ENCODE measurements at places on chromosomes 13 and 19. TPM values are rescaled to one million over a fixed set of nuclear protein-coding genes. Genes with fewer than 3 reads are reported as not detected.

Gene DPF1
- polyA plus RNA-seq, result 1.2 TPM

GRCh38 chr13:94195715-94196114, 283.8 kb downstream of the DCT start:
- DNase-seq, result no peak

DNA sequence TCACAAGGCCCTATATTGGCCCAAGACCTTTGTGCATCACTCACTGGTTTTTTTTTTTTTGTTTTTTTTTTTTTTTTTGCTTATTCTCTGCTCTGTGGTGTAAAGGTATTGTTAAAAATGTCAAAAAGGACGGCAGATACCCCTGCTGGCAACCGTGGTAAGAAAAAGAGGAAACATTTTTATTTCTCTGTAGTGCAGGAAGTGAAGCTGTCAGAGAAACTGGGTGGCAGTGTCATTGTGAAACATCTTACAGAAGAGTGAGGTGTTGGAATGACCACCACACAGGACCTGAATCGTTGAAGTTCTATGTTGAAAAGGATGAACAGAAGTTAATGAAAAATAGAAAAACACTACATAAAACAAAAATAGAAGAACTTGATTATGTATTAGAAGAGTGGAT, 346.4 kb downstream of the FGF9 start:
- DNase-seq, result no peak

DNA sequence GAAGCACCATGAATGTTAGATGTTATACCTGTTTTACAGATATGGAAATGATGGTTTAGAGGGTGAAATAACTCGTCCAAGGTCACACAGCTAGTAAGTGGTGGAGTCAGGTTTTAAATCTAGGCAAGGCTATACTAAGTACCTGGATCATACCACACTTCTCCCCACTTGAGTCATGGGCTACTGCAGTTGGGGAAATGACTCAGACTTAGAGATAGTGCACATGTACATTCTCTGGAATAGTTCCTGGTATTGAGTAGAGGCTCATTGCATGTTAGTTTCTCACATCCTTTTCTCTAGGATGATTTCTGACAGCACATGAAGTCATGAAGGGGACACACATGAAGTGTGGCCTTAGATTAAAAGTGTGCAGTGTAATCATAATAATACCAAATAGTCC, 76.2 kb upstream of the TNFSF11 start:
- DNase-seq, result no peak

GRCh38 chr13:38002606-38003005, 133.0 kb upstream of the TRPC4 start:
- peak; percentile 47 for DNase-seq

Measured in renal pelvis (tissue), 12 donors.